ENCODE measurements at places on chromosomes 13 and 19. TPM values are rescaled to one million over a fixed set of nuclear protein-coding genes. Genes with fewer than 3 reads are reported as not detected.

The ZNF552 gene
- 10.7 TPM for total RNA-seq

The CALR3 gene
- total RNA-seq, result not detected

The NXNL1 gene
- total RNA-seq, result not detected

The EMP3 gene
- total RNA-seq, result 253 TPM

The EML2 gene
- 148 TPM for total RNA-seq

The ZNF560 gene
- not detected for total RNA-seq

The ANO8 gene
- total RNA-seq, result 6.6 TPM

The CEACAM1 gene
- total RNA-seq, result 9.6 TPM

The NOVA2 gene
- not detected for total RNA-seq
